Stimulated activated CD8-positive, alpha-beta memory T cell treated with anti-CD3 and anti-CD28 coated beads, Interleukin-2, amount 100 ng/mL, for 1 hour (primary cell): ENCODE measurements at places on chromosomes 12 and 14.
A peak's percentile ranks its signal among the peaks of the same experiment; 100 is the strongest.

DNA sequence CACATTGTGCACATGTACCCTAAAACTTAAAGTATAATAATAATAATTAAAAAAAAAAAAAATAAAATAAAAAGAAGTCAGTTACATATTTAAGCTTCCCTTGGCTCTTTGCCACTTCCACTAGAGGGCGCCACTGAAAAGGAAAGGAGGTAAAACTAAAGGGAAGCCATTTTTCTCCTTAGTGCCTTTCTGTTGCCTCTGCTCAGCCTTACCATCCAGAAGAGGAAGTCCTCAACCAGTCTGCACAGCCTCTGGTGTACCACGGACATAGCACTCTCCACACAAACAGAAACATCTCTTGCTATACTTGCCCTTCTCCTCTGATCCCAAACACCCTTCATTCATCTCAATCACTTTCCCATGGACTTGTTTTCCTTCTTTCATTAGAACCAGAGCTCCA lies 169.0 kb upstream of the EEA1 start:
- DNase-seq = peak; percentile 29

- no peak for DNase-seq
Measured at GRCh38 chr12:20507056-20507455, 138.7 kb downstream of the PDE3A start.

- no peak for DNase-seq
Measured at GRCh38 chr14:105866841-105867321, 340.5 kb downstream of the TMEM121 start.

DNA sequence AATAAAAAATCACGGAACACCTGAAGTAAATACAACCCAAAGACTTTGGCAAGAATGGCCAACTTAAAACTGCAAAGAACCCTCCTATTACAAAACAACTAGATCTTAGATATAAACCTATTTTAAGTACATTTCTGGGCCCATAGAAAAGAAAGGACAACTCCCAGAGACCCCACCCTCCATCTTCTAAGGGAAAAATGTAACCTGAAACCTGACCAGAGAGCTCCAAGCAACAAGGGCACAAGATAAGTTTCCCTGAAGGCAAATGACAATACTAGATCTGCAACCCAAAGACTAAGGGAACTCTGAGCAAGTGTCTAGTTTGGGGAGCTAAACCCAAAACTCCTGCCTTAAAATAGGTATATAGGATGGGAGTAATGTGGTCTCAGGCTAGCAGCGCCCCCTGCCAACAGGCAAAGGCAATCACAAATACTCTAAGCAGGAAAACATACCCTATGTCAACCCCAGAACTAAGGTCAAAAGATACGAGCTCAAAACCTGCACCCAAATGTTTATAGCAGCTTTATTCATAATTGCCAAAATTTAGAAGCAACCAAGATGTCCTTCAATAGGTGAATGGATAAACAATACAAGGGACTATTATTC lies 218.9 kb downstream of the ITPR2 start:
- DNase-seq = no peak

DNA sequence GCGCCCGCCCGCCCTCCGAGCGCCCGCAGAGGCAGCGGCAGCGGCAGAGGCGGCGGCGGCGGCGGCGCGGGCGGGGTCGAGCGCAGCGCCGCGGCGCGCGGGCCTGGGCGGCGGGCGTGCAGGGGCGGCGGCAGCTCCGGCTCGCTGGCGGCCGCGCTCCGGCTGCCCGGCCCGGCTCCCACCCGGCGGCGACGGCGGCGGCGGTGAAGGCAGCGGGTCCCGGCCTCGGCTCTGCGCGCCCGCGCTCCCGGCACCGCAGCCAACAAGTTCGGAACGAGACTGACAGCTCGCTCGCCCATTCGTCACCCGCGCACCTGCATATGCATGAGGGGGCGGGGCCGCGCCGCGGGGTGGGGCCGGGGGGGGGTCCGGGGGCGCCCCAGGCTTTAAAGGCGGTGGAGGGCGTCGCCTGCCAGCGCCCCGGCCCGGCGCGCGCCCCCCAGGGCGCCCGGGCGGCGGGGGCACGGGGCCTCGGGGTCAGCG lies at the start of gene JAG2:
Gene JAG2 (minus strand): TSS at position 281 of the 483 bp plus-strand sequence. CDS start 356 bp downstream, outside the sequence.
- DNase-seq = no peak

- DNase-seq = no peak
Measured at GRCh38 chr14:104115131-104115600, 23.2 kb upstream of the KIF26A start.

- no peak for DNase-seq
Measured at GRCh38 chr12:121227294-121227693, 17.4 kb downstream of the P2RX4 start.
